ENCODE measurements at places on chromosomes 2 and 18.
A peak's percentile ranks its signal among the peaks of the same experiment; 100 is the strongest.

- DNase-seq: no peak
These were observed 63.4 kb downstream of the TACR1 start for GRCh38 chr2:75135776-75136400.

DNA sequence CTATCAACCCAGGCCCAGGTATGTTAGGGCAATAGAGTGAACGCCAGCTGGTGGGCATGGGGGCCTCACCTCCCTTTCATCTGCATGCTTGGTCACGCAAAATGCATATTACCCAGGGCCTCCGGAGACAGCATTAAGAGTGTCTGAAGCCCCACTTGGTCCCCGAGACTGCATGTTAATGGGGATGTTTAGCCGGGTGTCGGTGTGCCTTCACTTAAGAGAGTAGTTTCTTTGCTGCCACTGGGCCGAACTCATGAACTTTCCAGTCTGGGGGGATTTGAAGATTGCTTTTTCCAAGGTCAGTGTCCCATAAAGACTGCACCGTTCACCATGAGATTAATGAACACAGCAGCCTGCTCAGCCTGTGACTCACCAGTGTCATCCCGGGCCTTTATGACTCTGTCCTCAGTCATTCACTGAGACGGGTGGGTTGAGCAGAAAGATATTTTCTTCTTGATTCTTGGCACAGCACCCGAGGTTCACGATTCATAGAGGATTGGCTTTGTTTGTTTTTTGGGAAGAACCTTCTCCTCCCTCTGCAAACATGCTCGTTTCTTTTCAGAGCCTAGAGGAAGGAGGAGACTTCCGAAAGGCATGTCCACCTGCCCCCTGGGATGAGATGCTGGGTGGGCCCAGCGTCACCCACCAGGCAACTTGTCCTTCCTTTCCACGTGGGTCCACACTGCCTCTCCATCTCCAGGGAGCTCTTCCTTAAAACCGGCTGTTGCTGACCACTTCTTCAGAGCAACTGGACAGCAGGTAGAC, 199.1 kb downstream of the GLI2 start:
- DNase-seq: peak; percentile 80

- DNase-seq: peak; percentile 76
These were observed 202.9 kb upstream of the NT5C1B start for GRCh38 chr2:18792226-18792629.

DNA sequence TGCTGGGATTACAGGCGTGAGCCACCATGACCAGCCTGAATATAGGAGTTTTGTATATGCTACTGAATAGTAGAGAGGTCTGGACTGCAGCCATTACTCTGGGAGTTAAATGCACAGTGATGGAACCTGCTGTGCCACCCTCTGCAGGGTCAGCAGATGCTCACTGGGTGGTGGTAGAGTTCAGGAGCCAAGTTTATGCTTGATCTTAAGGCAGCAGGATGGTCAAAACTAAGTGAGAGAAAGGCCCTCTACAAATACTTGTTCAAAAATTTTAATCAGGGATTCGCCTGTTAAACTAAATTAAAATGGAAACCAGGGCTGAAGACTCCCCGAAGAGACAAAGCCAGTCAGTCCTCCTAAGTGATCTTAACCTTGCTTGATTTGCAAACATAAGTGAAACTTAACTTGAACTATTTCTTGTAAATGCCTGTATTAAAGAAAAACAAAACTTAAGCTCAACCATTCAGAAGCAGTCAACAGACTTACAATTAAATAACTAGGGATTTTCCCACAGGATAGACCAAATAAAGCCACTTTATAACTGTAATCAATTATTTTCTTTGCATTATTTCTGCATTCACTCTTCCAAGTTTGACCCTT, 4.2 kb upstream of the WDFY1 start:
- no peak for DNase-seq

GRCh38 chr2:35343135-35343534, 1012.4 kb upstream of the CRIM1 start:
- no peak for DNase-seq

GRCh38 chr2:236161082-236161462, 7.1 kb downstream of the GBX2 start:
- no peak for DNase-seq

- DNase-seq: peak; percentile 47
These were observed 58.1 kb downstream of the AGAP1 start for GRCh38 chr2:235551965-235552364.

GRCh38 chr2:167961536-167962048, 285.8 kb downstream of the STK39 start:
- no peak for DNase-seq

GRCh38 chr2:26503231-26503880, 25.4 kb upstream of the OTOF start:
- peak; percentile 42 for DNase-seq

GRCh38 chr2:70679259-70679658, 88.7 kb downstream of the ADD2 start:
- DNase-seq: no peak

DNA sequence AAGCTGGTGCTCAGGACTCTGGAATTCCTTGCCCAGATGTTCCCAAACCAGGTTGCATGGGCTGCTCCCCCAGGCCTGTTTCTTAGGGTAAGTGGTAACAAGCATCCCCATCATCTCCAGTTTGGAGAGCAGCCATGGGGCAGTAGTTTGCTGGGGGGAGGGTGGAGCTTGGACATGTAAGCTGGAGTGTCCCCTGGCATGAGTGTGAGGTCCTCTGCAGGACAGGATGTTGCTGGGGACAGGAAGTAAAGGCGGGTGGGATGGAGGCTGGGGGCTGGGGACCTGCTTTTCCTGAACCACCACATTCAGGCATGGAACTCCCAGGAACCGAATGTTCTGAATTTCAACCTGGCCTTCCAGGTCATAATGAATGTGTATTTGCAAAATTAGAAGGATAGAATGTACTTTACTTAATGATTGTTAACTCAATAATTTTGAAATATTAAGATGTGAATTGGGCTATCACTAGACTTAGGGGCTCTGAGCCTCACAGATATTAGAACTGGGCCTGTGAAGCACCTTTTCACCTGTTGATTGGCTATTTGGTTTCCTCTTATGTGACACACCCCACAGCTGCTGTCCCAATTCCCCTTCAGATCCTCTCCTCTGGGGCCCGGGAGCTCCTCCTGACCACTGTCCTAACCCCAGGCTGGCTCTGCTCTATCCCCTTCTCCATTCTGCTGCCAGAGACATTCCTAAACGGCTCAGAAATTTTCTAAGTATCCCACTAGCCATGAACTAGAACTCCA, 66.4 kb upstream of the EPAS1 start:
- no peak for DNase-seq

DNA sequence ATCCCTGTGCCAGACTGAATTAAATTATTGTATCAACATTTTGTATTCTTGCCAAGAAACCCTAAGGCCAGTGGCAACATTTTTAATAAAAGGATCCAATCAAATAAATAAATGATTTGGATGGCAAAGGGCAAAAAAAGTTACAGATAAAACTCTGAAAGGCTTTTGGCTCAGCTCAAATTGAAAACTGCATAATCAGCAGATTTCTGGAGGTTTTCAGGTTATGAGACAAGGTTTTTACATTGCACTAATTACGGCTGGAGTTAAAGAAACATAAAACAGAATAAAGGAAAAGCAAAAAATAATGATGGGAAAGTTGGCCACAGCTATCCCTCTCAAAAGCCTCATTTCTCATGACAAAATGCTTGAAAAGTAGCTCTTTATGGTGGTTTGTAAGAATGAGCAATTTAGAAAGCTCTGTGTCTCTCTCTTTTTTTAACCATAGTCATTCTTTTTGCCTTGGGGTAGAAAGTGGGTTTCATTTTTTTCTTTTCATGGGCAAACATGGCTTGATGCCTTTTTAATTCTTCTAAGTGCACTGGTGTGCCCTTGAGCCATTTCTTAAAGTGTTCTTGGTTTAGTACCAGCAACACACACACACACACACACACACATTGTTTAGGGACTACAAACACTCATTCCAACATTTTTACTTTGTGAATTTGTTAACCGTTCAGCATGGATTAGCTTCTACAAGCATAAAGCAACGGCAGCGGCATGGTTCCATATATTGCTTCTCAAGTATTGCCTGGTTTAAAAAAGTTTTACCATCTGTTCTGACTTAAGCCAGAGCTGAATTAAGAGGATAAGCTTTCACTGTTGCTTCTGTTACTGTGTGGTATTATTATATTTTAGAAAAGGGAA, 747.1 kb upstream of the FSHR start:
- DNase-seq: no peak

DNA sequence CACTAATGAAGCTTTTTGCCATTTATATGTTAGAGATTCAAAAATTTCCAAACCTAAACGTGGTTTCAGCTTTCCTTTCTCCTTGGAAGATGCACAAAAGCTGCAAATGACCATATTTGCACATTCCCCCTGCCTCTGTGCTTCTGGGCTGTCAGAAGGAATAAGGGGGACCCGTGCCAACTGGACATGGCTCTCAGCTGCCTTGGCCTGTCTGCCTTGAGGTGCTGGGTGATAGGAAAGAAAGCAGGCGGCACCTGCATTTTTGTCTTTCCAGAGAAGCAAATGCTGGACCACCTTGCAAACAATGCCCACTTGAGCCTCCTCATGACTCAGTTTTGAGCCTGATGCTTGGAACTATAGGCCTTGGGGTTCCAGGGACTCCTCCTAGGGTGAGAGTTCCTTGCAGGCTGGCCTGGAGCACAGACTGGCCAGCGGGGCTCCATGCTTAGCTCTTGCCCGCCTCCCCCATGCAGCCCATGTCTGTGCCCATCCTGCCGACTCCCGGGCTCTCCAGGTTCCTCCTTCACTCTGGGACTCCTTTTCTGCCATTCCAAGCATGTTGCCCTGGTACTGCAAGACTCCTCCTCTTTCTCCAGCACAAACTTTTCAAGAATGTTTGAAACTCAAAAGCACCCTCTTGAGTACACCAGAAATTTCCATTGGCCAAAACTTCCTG, 109.0 kb upstream of the EPAS1 start:
- no peak for DNase-seq

DNA sequence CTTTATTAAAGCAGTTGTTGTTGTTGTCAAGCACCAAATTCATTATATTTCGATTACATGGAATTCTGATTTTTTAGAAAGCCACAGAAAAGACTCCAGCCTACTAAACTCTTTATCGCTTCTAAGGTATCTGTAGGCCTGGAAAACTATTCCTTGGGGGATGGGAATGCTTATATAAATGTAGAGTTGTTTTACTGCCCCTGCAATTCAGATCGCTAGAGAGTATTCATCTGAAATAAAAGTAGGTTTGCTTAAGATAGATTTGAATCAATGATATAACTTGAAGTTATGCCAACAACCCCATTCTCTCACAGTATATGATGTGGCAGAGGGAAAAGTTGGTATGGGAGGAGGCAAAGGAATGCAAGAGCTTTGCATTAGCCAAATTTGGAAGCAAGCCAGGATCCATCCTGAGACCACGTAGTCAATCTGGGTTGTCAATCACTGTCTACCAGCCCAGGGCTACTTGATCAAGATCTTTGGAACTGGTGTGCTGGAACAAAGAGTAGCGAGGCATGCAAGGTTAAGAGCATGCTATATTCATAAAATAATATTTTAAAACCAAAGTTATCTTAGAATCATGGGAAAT, 95.9 kb downstream of the LYPD6B start:
- no peak for DNase-seq

GRCh38 chr18:24053211-24053610, 38.7 kb downstream of the TTC39C start:
- no peak for DNase-seq

DNA sequence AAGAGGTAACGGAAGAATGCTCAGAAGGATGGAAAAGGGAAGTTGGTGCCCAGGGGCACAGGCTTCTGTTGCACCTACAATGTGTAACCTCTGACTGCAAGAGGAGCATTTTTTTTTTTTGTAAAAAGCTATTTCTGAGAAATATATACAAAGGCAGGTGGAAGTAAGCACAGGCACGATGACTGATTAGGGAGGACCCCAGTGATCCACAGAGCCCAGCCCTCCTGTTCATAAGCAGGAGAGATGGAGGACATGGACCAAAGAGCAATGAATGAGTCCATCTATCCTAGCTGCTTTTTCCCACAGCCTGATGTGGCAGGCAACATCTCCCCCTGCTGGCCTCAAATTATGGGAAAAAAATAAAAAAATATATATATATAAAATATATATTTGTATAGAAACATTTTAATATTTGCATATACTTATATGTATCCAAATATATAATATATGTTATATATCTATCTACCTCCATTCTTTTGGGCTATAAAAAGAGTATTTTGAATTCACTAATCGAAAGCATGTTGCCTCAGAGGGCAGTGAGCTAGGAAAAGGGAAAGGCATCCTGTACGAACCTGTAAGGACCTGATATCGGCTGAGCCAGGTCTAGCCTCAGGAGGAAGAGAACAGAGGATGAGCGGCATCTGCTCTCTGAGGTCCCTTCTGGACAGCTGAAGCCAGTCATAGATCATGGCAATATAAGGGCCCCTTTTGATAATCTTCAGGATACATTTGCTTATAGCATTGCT, 166.0 kb upstream of the STK17B start:
- peak; percentile 29 for DNase-seq

DNA sequence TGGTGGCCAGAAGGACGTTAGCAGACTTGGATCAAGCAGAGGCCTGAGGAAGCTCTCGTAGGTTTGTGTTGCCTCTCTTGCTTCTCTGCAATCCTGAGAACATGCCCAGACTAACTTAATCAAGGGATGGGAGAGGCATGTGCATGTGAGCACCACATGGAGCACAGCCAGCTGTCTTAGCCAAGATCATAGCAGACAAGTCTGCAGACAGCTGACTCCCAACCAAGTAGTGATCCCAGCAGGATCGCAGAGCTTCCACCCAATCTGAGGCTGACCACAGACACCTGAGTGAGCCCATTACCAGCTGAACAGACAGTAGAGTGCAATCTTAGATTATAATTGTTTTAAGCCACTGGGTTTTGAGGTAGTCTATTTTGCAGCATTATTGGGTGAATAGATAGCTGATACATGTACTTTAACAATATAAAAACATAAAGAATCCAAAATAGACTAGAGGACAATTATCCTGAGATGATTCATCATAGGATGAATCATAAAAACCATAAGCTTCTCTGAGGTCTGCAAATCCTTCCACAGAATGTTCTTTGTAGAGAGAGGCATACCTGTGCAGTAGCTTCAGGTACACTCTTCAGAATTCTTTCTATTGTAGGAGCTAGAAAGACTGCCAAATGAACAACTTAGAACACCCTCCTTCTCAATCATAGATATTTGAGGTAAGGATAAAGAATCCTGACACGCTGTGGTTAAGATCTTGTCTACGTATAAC, 25.2 kb upstream of the FAM110C start:
- DNase-seq: no peak

- DNase-seq: no peak
These were observed 6.4 kb upstream of the BOK start for GRCh38 chr2:241551998-241552737.

All from fibroblast of lung (primary cell).